ENCODE measurements at places on chromosomes 11 and 22.

- DNase-seq, result peak; percentile 23
Measured at GRCh38 chr11:15471048-15471894, 356.5 kb downstream of the INSC start.

GRCh38 chr22:32411402-32411801, 645 bp downstream of the RTCB start:
- DNase-seq, result peak; percentile 74

DNA sequence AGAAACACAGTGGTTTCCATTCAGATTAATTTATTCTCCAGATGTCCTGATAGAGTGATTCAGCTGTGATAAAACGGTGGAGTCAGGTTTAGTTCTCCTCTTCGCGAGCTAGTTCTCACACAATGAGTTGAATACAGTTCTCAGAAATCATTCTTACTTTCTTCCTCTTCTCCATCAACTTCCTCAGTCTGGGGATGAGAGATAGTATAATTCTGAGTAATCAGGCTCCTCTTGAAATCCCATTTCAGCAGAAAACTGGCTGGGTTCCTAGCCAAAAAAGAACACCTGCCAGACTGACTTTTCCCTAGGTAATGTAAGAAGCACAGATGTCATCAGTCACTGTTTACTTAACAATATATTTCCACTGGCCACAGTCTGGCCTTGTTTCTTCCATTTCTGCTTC, 76.7 kb downstream of the SVIP start:
- DNase-seq, result no peak

GRCh38 chr11:10857459-10857708, 469 bp downstream of the ZBED5 start:
- DNase-seq, result no peak

DNA sequence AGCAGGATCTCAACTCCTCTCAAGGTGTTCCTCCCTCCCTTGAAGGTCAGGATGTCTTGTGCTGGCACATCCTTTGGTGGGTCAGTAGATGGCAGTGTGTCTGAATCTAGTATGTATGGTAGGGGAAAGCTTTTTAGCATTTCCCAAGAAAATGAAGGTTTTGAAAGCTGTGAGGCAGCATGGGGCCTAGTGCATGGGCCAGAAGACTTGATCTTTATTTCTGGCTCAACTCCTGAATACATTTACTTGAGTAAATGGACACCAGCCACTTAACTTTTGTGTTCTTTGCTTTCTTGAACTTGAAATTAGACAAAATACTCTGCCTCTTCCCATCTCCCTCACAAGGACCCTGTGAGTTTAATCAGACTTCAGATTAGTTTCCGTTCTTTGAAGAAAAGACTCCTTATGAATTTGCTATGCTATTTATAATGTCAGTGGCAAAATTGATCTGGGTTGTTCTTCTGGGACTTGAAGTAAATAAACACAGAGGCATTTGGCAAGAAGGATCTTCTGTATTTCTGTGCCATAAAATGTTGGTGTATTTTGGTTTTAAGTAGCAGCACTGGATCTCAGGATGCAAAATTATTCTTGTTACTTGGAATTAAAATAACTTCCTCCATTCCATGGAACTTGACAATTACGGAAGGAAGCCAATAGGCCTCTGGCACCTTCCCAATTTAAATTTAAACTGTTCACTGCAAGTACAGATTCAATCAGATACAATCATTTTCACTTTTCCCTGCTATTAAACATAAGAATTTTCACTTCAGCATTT, 288.8 kb downstream of the CASP12 start:
- peak; percentile 46 for DNase-seq

DNA sequence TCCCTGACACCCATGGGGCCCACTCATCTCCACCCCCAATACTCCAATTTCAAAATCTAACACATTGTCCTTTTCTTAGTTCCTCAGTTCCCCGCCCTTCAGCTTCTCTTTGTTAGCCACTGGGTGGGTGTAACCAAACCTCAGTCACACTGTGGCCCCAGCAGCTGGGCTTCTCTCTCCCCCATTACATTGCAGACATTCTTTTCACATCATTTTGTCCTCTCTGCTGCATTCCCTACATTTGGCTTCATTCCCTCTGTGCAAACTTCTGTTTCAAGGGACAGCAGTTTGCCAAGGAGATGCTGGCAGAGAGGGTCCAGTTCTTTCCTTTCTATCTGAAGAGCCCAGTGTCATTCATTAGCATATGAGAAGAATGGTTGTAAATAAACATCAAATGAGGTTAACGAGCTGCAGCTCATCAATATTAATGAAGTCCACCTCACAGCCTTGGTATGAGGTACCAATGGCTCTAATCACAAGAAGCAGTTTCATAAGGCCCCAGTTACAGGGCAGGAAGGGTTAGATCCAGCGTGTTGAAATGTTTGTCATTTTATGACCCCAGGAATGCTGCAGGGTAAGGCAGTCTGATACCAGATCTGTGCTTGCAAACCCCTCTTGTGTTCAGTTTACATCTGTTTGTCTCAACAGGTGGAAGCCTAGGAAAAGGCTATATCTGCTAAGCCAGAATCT, 72.3 kb downstream of the ARFGAP2 start:
- DNase-seq, result no peak

GRCh38 chr11:46967962-46968361, 31.4 kb downstream of the CSTPP1 start:
- DNase-seq, result no peak

- DNase-seq, result no peak
Measured at GRCh38 chr11:104060820-104061219, 24.4 kb downstream of the DDI1 start.

GRCh38 chr22:46047226-46047625, 70.3 kb upstream of the WNT7B start:
- DNase-seq, result no peak

- no peak for DNase-seq
Measured at GRCh38 chr11:2909133-2909902, 19.9 kb downstream of the PHLDA2 start.

DNA sequence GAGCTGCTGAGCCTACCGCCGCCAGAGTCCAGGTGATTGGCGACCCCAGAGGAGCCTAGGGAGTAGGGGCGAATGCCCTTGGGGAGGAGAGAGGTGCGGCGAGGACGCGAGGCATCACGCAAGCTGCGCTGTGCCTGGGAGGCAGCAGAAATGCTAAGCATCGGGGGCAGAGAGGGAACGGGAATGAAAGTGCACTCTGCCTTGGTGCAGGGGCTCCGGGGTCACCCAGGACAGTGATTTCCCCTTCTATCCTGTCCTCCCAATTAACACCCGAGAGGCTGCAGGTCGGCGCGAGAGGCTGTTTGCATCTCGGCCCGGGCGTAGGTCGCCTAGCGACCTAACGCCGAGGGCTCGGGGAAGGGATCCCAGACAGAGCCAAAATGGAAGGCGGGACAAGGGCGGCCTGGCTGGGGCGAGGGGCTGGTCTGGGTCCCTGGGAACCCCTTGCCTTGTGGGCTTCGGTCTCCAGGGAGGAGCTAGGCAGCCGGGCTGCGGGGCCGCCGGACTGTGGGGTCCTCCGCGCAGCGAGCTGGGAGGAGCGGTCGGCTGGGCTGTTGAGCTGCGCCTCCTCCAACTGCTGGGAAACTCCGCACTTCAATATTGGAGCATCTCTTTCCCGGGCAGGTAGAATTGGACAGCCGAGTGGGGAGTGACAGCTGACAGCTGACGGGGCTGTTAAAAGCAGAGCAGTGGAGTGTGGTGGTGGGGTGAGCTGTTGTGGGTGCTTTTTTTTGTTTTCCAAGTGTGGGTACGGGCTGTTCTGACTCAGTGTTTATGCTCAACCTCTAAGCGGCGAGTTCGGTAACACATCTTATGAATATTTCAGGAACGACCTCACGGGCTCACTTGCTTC, 657 bp downstream of the ELMOD1 start:
- no peak for DNase-seq

GRCh38 chr11:105670811-105671210, 60.9 kb downstream of the GRIA4 start:
- peak; percentile 35 for DNase-seq

DNA sequence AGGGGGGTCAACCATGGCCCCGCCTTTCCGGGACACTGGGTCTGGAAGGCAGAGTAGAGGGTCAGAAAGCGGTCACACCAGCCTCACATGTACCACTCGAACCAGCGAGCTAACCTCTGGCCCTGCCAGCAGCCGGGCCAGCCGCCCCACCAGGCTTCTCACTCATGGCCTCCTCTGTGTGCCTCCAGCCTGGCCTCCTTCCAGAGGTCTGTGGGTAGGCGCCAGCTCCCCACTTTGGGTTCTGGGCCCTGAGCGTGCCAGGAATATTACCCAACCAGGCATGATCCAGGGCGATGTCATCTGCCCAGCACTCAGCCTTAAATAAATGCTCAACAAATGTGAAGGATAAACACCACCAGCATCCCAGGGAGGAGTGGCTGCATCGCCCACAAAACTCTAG, 5.8 kb downstream of the SCUBE1 start:
- no peak for DNase-seq

DNA sequence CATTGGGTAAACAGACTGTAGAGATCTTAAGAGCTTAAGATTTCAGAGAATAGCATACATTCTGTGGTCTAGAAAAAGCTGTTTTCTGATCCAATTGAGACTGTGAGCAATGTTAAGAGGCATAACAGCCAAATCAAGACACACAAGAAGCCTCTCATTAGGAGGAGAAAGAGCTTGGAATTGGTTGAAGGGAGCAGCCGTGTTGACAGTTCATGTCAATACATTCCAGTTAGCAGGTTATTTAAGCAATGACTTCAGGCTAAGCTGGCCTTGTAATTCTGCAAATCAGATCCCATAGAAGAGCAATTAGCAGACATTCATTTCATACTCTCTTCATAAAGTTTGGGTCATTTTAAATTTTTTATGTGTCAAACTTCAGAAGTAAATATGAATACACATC, 50.9 kb downstream of the ETS1 start:
- no peak for DNase-seq

- DNase-seq, result no peak
Measured at GRCh38 chr11:20912922-20913512, 243.6 kb downstream of the NELL1 start.

GRCh38 chr11:114262681-114263512, 33.3 kb upstream of the NNMT start:
- peak; percentile 32 for DNase-seq

DNA sequence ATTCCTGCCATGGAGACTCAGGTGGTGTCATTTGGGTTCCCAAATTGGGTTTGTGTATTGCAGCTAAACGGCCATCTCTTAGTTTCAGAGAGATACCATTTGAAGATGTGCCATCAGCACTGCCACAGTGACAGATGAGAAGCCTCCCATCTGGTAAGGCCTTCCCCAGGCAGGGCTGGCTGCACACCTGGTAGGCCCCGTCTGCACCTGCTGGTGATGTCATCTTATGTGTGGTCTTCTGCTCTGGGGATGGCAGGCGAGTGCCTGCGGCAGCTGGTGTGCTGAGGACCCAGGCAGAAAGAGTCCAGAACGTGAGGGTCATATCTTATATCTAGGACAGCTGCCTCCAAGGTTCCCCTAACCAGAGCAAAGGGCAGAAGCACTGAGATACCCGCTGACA, 100.6 kb downstream of the CSNK2A3 start:
- no peak for DNase-seq

- peak; percentile 16 for DNase-seq
Measured at GRCh38 chr11:7673724-7674434, 579 bp upstream of the CYB5R2 start.

GRCh38 chr22:32788904-32789624, 12.4 kb upstream of the TIMP3 start:
- DNase-seq, result no peak

- DNase-seq, result no peak
Measured at GRCh38 chr22:23553438-23553837, 26.7 kb downstream of the IGLL1 start.

GRCh38 chr22:50092342-50092741, 2.5 kb downstream of the MOV10L1 start:
- DNase-seq, result no peak

DNA sequence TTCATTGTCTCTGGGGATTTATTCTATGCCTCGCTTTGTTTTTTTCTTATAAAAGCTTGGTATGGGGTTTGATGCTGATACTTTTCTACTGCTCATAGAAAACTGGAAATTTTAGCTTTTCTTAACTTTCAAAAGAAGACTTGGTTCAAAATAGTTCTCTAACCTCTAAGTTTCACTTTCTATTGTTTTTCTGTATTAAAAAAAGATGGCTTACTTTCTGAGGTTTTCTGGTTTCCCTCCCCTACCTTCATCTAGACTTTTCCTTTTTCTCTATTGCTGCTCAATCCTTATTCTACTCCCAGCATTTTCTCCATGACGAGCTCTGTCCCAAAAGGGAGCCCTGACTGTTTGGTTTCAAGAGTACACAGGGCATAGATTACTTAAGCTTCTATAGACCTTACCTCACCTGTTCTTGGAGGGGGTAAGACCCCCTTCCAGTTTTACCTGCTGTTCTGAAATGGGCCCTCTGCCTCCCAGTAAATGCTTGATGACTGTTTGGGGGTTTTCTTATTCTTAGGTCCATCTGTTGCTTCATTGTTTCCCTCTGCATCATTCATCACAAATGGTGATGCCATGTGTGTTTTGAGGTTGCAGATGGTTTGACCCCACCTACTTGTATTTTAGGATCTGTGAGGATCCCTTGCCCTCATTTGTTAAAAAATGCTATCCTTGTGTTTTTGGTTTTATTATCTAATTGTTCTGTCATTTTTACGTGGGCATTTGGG, 29.5 kb downstream of the DNHD1 start:
- DNase-seq, result no peak

DNA sequence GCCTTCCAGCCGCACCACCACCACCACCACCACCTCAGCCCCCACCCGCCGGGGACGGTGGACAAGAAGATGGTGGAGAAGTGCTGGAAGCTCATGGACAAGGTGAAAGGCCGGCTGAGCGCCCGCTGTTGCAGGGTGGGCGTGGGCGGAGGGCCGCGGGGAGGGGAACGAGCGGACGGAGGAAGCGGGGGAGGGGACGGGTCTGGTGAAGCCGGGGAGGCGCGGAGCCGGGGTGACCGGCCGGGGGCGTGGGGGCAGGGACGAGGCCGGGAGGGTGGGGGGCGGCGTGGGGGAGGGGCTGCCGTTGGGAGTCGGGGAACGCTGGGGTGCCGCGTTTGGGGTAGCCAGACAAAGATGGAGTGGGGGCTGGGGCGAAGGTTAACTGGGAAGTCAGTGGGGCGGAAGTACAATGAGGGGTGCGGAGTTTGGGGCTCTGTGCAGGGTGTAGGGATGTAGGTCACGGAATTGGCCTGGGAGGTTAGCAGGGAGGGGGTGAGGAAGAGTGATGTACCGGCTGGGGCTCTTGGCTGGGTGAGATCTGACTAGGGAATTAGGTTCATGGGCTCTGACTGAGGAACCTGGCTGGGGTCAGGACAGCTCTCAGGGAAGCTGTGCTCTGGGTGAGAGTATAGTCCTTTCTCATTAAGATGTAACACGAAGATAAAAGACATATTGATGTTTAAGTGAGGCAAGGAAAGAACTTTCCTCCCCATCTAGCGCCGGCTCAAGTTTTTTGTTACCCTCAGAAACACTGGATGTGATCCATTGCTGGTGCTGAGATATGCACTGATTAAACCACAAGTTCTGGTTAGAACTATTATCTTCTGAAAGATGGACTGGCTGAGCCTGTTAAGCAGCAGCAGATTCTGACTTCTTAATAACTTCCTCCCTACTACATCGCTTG, 624 bp downstream of the CBL start:
- DNase-seq, result peak; percentile 23

DNA sequence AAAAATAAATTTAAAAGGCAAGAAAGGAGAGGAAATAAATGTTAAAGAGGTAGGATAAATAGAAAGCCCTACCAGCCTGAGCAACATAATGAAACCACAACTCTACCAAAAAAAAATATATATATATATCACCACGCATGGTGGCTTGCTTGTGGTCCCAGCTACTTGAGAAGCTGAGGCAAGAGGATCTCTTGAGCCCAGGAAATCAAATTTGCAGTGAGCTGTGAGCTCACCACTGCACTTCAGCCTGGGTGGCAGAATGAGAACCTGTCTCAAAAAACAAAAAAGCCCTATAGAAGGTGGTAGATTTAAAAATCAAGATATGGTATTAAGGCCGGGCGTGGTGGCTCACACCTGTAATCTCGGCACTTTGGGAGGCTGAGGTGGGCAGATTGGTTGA, 10.5 kb downstream of the NUCB2 start:
- no peak for DNase-seq

Data from bronchial epithelial cell (primary cell).